ENCODE measurements at places on chromosomes 1 and 21.

- no peak for DNase-seq
Observed at GRCh38 chr1:110541906-110542395, 23.0 kb upstream of the KCNA10 start.

- DNase-seq, result no peak
Observed at GRCh38 chr1:71080230-71080738, 551 bp downstream of the ZRANB2 start.

DNA sequence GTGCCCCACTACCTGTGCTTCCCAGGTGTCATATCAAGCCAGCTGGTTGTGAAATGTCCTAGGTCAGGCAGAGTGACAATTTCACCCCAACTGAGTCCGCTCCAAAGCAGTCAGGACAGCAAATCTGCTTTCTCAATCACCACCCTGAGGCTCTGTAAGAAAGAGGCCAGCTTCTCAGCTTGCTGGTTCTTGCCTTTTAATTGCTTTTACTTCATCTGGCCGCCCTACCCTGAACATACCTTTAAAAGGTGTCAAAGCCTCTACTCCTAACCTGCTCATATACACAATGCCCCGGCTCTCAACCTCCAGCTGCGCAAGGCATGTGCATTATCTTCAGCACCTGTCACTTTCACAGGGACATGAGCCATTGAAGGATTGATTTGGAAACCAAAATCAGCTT, 581.6 kb downstream of the NPHP4 start:
- DNase-seq, result no peak

DNA sequence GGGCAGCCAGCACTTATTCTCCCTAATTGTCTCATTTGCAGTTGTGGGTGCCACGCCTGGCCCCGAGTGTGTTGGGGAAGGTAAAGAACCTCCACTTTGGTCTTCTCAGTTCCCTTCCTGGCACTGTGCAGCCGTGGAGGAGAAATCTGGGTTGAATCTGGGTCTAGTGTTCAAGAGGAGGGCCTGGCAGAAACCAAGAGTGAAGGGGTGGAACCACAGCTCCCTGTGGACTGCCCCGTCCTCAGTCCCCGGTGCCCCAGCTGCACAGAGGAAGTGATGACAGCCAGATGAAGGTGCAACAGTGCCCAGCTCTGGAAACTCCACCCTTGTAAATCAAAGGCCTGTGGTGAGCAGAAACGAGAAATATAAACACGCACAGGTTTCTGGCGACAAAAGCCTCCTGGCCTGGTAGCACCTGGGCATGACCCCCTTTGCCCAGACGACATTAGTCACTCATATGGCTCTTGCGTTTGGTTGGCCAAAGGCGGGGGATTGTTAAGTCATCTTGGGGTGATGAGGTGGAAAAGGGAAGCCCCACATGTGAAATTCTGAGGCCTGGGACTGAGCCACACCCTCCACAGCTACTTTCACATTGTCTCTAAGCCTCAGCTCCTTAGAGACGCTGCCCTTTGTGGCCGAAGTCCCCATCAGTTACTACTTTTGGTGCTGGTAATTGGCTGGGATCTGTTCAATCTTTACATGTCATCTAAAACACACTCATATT, 4.2 kb upstream of the ECE1 start:
- peak; percentile 66 for DNase-seq

GRCh38 chr1:91944087-91944486, 5.1 kb upstream of the BRDT start:
- DNase-seq, result no peak

DNA sequence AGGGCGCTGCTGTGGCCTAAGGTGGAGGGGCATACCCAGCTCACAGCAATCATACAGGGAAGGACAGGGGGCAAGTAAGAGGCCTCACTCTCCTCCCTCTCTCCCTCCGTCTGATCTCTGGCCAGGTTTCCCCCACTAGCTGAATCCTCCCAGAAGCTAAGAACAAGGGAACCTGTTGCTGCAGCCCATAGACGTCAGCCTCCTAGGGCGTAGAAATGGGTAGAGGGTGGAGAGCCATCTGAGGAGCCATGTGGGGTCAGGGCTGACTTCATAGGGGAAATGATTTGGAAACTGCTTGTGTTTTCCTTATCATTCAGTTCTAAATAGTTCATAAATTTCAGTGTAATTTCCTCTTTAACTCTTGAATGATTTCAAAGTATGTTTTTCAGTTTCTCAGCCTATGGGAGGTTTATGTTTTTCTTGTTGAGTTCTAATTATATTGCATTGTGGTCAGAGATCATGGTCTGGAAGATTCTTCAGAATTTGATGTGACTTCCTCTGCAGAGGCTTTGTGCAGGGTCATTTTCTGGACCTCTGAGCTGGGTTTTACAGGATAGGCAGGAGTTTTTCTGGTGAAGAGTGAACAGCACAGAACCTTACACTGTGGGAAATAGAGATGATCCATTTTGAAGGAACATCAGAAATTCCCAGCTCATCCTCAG, 2.3 kb upstream of the MOB3C start:
- DNase-seq, result no peak

DNA sequence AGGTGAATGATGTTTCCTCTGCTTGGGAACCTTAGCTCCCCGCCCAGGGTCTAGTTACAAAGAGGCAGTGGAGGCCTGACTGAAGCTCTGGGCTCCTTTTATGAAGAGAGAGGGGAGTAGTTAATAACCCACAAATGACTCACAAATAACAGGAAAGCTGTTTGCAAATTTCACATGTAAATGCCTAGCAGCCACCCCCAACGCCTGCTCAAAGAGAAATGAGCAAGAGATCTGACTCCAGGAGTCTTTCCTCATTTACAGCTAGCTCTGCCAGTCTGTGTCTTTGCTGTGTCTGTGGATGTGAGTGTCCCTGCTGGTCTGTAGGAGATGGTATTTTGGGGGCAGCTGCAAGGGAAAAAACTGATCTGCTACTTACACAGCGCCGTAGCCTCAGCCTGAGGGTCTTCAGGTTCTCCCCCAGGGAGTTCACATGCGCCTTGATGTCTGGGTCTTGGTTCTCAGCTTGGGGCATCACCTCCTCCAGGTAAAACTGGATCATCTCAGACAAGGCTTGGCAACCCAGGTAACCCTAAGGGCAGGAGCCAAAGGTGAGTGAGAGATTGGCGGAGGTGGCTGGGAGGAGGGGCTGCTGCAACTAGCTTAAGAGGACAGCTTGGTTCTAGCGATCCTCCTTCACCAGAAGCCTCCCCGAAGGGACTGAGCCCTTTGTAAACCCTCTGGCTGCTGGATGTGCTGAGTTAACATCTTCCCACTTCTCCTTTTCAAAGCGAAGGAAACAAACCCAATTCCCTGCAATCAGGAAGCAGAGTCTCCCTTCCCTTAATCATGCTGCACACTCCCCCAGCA, at the start of gene IL19:
Gene IL19 (plus strand): TSS at position 243 of the 807 bp plus-strand sequence. CDS start 65,890 bp downstream, outside the sequence.
- no peak for DNase-seq

GRCh38 chr1:1431845-1432273, 3.6 kb upstream of the VWA1 start:
- peak; percentile 92 for DNase-seq

DNA sequence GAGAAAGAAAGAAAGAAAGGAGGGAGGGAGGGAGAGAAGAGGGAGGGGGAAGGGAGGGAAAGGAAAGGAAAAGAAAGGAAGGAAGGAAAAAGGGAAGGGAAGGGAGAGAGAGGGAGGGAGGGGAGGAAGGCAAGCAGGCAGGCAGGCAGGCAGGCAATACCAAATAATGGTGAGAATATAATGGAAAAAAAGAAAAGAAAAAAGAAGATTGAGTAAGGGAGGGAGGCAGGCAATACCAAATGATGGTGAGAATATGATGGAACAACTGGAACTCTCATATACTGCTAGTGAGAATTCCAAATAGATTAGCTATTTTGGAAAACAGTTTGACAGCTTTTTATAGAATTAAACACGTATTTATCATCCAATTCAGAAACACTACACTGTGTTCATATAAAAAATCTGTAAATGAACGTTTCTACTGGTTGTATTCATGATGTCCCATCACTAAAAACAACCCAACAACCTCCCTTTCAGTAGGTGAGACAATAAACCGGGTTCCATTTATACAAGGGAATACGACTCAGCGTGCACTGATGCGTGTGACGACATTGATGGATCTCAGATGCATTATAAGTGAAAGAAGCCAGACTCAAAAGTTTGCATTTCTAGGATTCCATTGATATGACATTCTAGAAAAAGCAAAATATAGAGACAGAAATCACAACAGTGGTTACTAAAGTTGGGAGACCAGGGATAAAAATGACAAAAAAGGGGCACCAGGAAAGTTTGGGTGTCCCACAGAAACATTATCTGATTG, 226.4 kb downstream of the DSCAM start:
- DNase-seq, result no peak

GRCh38 chr1:24566236-24566867, 10.5 kb downstream of the NCMAP start:
- DNase-seq, result no peak

GRCh38 chr1:112522621-112523020, 13.9 kb downstream of the WNT2B start:
- no peak for DNase-seq

DNA sequence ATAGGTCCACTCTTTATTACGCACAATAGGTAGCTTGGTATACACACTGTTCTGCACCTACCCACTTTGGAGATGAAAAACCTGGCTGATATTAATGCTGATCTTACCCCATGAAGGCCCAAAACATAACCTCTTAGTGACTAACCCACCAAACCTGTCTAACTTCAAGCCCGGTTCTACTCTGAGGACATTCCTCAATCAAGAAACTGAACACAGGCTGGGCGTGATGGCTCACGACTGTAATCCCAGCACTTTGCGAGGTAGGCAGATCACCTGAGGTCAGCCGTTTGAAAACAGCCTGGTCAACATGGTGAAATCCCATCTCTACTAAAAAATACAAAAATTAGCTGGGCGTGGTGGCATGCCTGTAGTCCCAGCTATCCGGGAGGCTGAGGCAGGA, 50.5 kb downstream of the EYA3 start:
- no peak for DNase-seq

DNA sequence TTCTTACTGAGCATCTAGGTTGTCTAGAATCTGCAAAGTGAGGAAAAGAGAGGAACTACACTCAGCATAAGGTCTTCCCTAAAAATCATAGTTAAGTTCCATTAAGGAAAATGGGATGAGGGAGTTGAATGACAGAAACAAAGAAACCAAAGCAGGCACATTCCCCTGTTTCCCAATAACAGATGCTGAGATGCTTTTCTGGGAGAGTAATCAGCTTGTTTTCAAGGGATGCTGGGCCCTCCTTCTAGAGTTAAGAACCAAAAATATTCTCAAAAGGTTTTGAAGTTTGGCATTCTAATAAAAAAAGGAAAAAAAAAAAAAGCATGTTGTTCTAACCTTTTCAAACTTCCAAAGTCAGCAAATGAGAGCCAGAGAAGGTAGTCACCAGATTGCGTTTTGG, 105.2 kb upstream of the ZNF648 start:
- DNase-seq, result no peak

DNA sequence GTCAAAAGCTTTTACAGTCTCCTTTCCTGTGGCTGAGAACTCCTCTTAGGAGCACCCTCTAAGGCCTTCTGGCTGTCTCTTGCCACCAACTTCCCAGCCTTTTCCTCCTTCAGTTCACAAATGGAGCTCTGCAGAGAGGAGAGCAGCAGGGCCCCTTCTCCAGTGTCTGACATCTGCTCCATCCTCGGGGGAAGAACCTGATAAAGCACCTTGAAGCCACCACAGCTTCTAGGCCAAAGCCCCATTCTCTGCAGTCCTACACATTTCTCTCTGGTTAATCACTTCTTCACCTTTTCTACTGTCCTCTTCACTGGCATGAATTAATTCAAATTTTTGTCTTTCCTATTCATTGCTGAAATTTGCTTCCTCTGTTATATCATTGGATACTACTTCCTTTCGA, 378.1 kb upstream of the POU3F1 start:
- no peak for DNase-seq

- DNase-seq, result no peak
Observed at GRCh38 chr1:2393471-2393877, 1.8 kb downstream of the RER1 start.

DNA sequence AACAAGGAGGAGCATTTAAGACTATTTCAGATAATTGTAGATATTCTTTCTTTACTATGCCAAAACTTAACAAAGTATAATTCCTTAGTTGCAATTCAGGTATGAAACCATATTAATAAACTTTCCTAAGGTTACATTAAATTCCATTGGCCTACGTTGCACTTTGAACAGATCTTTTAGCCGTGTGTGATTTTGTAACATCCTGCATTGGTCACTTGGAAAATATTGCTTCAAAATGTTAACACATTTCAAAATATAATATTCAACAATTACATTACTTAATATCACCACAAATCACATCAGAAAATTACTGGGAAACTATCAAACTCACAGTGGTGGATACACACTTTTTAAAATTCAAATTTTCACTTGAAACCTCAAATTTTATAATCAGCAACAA, 20.2 kb downstream of the ETS2 start:
- DNase-seq, result peak; percentile 37

- no peak for DNase-seq
Observed at GRCh38 chr1:218775501-218776021, 398.1 kb upstream of the LYPLAL1 start.

GRCh38 chr1:34320053-34320669, 143.5 kb downstream of the C1orf94 start:
- no peak for DNase-seq

GRCh38 chr1:5973771-5974170, 18.5 kb downstream of the NPHP4 start:
- no peak for DNase-seq

DNA sequence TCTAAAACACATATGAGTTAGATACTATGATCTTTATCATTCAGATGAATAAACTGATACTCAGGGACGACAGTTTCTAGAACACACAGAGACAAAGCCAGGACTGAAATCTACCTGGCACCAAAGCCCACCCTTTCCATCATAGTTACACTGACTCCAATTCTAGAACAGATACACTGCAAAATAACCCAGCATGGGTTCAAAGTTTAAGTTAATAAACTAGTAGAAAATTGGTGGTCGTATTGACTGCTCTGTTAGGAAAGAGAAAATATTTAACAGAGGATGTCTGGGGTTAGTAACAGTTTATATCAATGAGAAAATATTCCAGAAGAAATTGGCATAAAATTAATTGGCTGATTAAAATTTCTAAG, 60.8 kb upstream of the BCL9 start:
- DNase-seq, result no peak

GRCh38 chr1:25772164-25772563, 27.8 kb upstream of the SELENON start:
- no peak for DNase-seq

GRCh38 chr1:40451238-40451585, 936 bp downstream of the ZFP69B start:
- DNase-seq, result no peak

- DNase-seq, result no peak
Observed at GRCh38 chr1:204630132-204630905, 55.2 kb downstream of the LRRN2 start.

GRCh38 chr21:37045149-37045548, 27.7 kb downstream of the PIGP start:
- no peak for DNase-seq

GRCh38 chr1:41498804-41499203, 14.3 kb upstream of the EDN2 start:
- DNase-seq, result no peak

DNA sequence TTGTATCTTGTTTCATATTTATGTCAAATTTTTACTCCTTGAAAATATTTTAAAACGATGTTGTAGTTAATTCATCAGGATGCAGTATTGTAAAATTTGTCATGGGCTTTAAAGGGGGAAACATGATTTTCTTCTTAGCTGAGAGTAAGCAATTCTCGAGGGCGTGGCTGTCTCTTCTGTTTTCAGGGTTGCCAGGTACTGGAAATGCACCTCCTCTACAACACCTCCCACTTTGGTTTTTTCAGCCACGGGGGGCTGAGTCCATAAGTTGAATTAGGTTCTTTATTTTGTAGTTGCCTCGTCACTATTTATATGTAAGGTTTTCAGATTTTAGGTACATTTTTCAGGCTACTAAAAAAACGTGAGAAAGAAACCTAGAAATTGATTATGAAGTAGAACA, 64.0 kb downstream of the PRDM2 start:
- DNase-seq, result no peak

GRCh38 chr1:84569216-84569615, 5.0 kb downstream of the CTBS start:
- no peak for DNase-seq
